ENCODE measurements at places on chromosomes 11 and 22. TPM values are rescaled to one million over a fixed set of nuclear protein-coding genes. Genes with fewer than 3 reads are reported as not detected.
A peak's percentile ranks its signal among the peaks of the same experiment; 100 is the strongest.

DNA sequence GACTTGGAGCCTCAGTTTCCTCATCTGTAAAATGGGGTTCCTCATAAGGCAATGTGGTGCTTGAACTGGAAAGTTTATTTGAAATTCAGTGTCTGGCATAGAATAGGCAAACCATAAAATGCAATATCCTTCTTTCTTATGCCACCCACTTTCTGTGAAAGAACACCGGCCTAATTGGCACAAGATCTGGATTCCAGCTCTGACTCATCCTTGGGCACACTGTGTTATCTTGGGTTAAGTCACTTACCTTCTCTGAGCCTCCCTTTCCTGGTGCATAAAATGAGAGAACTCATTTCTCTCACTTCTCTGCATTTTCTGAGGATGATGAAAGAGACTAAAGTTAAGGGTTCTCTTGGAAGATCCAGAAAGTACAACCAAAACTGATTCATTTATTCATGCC is 5.1 kb downstream of the INSC start:
- no peak for DNase-seq

DNA sequence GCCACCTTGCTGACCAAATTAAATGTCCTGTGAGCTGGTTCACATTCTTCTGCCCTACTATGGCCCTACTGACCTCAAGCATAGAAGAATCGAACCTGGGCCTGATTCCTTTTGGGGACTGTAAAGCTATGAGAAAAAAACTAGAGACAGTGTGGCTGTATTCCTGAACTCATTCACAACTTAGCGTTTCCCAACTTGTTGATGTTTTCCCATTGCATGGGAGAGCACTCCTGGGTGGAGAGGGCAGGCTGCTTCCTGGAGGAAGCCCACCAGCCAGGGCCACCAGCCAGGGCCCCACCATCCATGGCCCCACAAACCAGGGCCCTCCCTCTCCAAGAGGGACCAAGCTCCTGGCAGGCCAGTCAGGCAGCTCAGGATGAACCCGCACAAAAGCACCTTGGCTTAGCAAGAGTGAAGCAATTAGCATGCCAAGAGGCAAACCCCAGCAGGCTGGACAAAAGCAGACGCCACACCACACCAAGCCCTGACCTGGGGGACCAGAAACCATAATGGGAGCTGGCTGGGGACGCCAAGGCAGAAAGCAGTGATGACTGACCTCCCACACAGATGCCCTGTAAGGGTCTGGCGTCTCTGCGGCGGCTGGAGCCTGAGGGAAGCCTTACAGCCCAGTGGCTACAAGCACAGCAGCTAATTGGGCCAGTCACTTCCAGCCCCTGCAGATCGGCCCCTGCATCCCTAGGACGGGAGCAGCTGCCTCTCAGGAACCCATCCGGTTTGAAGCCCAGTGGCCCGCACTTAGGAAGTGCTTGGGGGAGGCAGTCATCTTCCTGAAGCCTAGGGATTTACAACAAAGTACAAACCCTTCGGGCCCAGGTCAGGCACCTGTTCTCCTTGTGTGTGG is 2.1 kb downstream of the CERK start:
- DNase-seq, result no peak

DNA sequence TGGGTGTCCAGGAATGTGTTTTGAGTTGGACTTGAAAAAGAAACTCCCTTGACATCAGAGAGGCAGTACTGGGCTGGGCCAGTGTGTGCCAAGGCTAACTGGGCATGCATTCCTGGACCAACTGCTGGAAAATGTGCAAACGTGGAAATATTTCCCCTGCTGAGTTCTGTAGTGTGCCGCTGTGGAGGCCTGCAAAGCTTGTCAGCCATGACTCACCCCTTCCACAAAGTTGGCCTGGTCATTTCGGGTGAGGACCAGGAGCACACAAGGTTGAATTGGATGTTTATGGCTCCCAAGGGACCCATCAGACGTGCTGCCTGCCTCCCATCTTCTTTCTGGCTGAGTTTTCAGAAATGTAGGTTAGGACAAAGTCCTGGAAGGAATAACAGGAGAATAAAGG is 513.1 kb downstream of the MIAT start:
- DNase-seq, result no peak

DNA sequence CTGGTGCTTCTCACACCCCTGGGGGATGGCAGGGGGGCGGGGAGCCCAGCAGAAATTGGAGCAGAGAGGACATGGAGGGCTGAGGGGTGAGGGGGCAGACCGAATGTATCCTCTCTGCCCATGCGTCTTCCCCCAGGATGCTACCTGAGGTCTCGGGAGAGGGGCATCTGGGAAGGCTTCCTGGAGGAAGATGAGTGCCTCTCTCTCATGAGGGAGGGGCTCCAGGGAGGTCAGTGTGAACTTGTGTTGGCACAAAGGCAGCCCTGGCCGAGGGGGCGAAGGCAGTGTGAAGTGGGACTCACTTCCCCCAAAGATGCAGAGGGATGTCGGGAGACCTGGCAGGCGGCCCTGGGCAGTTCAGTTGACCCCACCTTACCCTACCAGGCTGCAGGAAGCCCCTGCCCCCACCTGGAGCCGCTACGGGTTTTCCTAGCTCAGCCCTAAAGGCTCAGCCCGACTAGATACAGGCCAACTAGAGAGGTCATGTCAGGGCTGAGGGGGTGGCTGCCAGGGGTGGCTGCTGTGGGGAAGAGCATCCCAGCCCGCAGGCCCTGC is 10.4 kb downstream of the ASCL2 start:
- no peak for DNase-seq

GRCh38 chr22:19898831-19899567 is 42.6 kb upstream of the COMT start:
- DNase-seq, result no peak

DNA sequence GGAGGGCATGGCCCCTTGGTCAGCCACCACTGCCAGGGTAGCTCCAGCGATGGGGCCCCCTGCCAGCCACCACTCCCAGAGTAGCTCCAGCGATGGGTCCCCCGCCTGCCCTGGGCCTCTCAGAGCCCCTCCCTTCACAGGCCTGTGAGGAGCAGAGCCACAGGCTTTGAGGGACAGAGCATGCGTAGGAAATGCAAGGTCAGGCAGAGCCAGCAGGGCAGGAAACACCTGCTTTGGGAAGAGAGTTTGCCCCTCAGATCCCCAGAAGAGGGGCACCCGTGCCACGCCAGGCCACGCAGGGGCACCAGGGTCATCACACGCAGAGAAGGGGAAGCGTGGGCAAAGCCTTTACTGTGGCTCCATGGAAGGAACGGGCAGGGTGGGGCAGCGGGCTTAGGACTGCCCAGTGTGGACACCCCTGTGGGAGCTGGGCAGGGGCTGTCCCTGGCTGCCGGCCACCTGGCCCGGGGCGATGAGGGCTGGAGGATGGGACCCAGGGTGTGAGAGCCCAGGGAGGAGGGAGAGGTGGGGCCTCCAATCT is 477.8 kb downstream of the BRD1 start:
- DNase-seq, result no peak

DNA sequence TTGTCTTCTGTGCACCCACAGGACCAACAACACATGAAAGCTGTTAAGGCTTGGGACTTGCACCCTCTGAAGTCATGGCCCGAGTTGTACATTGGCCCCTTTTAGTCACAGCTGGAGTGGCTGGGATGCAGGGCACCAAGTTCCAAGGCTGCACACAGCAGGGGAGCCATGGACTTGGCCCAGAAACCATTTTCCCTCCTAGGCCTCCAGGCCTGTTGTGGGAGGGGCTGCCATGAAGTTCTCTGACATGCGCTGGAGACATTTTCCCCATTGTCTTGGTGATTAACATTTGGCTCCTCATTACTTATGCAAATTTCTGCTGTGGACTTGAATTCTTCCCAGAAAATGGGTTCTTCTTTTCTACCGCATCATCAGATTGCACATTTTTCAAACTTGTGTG is 48.8 kb upstream of the GLYAT start:
- no peak for DNase-seq

DNA sequence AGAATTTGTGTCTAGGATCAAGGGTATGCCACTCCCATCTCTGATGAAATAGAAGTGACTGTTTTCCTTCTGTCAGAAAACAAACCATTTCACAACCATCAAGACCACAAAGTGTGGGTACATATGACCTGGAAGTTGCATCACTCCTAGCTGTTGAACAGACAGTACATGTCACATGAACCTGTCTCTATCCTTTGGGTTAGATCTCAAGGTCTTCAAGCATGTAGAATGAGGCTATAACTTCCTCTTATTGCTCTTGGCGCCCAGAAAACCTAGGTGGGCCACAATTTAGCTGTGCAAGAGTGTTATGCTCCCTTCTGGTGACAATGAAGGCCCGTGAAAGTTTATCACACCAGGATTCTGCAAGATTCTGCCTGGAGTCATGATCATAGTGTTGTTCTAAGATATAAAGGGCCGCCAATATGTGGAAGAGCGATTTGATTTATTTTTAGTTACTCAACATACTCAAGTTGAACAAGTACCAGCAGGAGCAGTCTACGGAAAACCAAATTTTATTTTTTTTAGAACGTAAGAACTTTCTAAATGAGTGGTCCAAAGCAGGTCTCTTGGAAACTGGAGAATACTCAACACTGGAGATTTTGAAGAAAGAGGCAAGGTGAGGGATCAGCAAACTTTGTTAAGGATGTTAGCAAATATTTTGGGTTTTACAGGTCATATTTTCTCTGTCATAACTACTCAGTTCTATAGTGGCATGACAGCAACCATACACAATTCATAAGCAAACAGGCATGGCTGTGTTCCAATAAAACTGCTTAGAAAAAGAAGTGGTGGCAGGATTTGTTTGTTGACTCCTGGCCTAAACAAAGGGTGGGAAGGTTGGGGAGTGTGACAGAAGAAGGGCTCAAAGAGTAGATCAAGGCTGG is 101.8 kb downstream of the USP35 start:
- DNase-seq, result peak; percentile 26

GRCh38 chr11:68261749-68262543 is 9.8 kb downstream of the C11orf24 start:
- no peak for DNase-seq

- DNase-seq, result no peak
Observed at GRCh38 chr11:120136356-120136755, 1.6 kb downstream of the TRIM29 start.

GRCh38 chr22:45905326-45905923 is 71.5 kb downstream of the WNT7B start:
- no peak for DNase-seq

DNA sequence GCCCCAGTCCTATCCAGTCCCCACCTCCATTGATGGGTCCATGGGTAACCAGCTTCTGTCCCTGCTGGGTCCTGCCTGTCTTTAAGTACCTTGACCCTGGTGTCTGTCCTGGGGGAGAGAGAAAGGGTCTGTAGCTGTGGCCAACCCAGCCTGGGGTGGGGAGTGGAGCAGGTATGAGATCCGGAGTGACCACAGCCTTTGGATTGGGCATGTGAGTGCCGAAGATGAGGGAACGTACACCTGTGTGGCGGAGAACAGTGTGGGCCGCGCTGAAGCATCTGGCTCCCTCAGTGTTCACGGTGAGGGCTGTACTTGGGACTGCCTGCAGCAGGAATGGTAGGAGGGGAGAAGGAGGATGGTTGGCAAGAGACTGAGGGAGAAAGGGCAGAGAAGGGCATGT is 5.2 kb downstream of the ROBO3 start:
- DNase-seq, result no peak

DNA sequence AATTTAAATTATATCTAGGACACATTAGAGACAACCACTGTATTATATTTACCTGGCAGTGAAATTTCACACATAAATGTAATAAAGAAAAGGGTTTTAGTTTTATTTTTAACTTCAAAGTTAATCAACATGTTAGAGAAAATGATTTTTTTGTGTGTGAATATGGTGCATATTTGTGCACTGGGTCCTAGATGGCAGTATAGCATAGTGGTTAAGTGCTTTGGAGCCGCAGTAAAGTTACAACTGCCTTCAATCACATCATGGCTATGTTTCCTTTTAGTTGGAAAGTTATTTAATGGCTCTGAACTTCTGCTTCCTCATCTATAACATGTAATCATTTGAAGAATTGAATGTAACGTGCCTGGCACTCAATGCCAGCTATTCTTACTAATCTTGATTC is 108.9 kb upstream of the DDI1 start:
- DNase-seq, result no peak

GRCh38 chr22:32671886-32672285 is 129.6 kb upstream of the TIMP3 start:
- DNase-seq, result no peak

GRCh38 chr11:120186456-120186773 is 24.4 kb upstream of the OAF start:
- DNase-seq, result no peak

- DNase-seq, result no peak
Observed at GRCh38 chr11:122089111-122089510, 26.9 kb downstream of the BLID start.

MS4A10 gene
- total RNA-seq, result not detected

SLC25A45 gene
- total RNA-seq, result 4.0 TPM

TUBA8 gene
- total RNA-seq, result 0.45 TPM
